ENCODE measurements at places on chromosomes 3 and 15.

GRCh38 chr15:92400573-92400972 lies 6.9 kb downstream of the ST8SIA2 start:
- no peak for DNase-seq

GRCh38 chr3:179398574-179399231 lies 51.2 kb downstream of the MFN1 start:
- peak; percentile 44 for DNase-seq

DNA sequence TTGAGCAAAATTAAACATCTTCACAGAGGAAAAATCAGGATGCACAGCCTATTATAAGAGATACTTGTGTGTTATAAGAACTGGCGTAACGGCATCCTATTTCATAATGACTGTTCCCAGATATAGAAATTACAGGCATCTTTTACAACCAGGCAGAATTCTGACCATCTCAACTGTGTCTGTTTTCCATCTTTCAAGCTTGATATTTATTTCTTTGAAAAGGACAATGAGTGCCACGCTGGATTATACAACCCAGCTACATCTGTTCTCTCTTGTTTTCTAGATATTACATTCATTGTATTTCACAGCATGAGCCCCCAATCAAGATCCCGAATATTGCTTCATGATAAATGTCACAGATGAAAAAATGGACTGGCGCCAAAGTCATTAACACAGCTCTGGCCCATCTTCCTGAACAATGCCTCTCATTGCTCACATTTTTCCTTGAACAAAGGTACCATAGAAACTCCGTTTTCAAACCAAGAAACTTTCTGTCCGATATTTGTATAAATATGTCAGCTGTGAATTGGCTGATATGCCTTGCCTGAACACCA lies 420.6 kb downstream of the TBL1XR1 start:
- DNase-seq: no peak

- no peak for DNase-seq
These were observed 23.5 kb downstream of the KIF9 start for GRCh38 chr3:47259114-47259513.

- DNase-seq: no peak
These were observed 571 bp downstream of the ACAD9 start for GRCh38 chr3:128879991-128880390.

GRCh38 chr3:130276203-130276803 lies 69.2 kb upstream of the COL6A5 start:
- DNase-seq: peak; percentile 51

GRCh38 chr3:18153571-18154173 lies 271.5 kb downstream of the SATB1 start:
- peak; percentile 77 for DNase-seq

DNA sequence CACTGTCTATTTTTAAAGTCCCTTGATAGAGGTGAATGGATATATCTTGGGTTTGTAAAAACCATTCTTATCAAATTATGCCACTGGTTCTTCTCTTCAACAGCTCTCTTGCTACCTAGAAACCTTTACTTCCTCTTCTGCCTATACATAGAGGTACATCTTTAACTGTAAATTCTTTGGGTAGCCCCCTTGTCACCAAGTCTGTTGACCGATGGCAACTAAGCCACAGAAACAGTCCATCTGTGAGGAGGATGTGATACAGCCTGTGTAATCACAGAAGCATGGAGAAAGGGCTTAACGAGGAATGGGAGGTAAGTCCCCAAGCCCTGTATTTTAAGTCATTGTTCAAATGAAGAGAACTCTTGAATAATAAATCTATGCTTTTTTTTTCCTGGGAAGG lies 246.5 kb upstream of the MDFIC2 start:
- DNase-seq: no peak

DNA sequence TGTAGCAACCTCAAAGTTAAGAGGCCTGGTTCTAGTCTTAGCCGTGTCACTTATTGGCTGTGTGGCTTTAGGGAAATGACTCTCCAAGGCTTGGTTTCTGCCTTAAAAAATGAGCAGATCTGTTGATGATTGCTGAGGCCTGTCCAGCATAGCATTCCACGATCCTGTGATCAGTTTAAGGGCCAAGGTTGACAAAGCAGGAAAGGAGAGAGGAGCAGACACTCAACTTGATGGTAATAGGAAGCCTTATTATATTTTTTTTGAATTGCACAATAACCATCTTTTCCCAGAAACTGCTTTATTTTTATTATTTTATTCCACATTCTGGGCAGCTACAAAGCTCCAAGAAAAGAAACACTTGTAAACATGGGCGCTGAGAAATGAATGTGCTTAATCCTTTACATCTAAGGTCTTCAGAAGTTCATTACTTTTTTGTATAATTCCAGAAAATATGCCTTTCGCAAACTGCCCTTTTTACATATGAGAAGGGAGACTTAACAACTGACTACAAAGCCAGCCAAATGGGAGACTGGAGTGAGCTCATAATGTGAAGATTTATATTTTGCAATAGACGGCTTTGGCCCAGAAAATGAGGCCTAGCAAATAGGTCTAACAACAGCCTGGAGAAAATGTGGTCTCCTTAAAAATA lies 241.0 kb downstream of the ATP8B4 start:
- peak; percentile 98 for DNase-seq

- peak; percentile 36 for DNase-seq
These were observed 107.2 kb upstream of the ABHD17C start for GRCh38 chr15:80587816-80588456.
